AG04450 (cell line): ENCODE measurements at places on chromosomes 2 and 18. TPM values are rescaled to one million over a fixed set of nuclear protein-coding genes. Genes with fewer than 3 reads are reported as not detected.

GRCh38 chr18:68822926-68823325 is 25.0 kb downstream of the CCDC102B start:
- no peak for DNase-seq

GRCh38 chr2:70536517-70537055 is 17.0 kb downstream of the TGFA start:
- DNase-seq: no peak

LIMS2 gene
- 6.3 and 8.7 TPM in 2 replicates for polyA plus RNA-seq

ALLC gene
- polyA plus RNA-seq: not detected in 2 replicates

SERPINB4 gene
- polyA plus RNA-seq: not detected in 2 replicates

- no peak for DNase-seq
Measured at GRCh38 chr18:48605408-48605845, 66.6 kb downstream of the CTIF start.

- DNase-seq: no peak
Measured at GRCh38 chr18:1408376-1408775, 503.7 kb downstream of the ADCYAP1 start.

GRCh38 chr2:165149439-165149838 is 54.4 kb downstream of the SCN3A start:
- DNase-seq: no peak

DNA sequence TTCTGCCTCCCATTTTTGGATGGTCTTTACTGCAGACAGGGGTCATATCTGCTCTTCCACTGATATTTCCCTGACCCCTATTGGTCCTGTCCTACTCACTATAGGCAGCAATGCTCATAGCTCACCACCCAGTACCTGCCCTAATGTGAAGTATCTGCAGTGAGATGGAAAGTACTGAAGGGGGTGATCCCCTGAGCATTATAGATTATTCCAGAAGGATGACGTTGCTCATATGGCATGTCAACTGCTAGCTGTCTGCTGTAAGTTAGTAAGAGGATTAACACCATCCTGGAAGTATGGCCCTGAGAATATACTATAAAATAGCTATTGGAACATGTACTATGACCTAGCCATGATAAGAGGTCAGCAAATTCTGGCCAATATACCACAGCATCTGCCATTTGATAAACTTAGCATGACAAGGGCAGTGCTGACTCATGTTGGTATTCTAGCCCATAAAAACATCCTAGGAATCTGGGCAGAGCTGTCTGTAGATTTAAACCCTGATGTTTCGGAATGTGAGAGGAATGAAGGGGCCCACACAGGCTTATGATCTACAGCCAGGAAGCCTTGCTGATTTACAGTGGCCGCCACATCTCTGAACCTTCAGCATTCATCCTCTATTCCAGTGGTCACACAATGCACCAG is 451.4 kb downstream of the TNS1 start:
- DNase-seq: peak; percentile 46
